ENCODE measurements at places on chromosomes 2 and 18. TPM values are rescaled to one million over a fixed set of nuclear protein-coding genes. Genes with fewer than 3 reads are reported as not detected.

DNA sequence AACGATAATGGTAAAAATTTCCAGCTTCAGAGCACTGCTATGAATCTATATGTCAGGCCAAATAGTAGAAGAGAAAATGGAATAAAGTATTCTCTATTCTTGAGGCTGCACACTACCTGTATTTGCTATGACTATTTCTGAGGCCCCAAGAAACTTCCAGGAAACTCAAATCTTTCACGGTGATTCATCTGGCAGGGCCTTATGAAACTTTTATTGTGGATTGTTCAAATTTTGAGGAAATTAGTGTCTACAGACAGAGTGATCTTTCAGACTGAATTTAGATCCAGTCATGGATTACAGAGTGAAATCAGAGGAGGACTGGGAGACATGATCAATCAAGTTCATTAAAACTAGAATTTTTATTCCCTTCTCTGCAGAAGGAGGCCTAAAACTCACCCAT, 4.1 kb upstream of the VSNL1 start:
- no peaks in the 10 kb centered on the region for H3K36me3 ChIP-seq
- H3K4me1 ChIP-seq = peaks cover 7% of the 10 kb centered on the region
- H3K27me3 ChIP-seq = peaks cover 49% of the 10 kb centered on the region
- no peak overlapping the region for H3K4me3 ChIP-seq

- H3K36me3 ChIP-seq = no peaks in the 10 kb centered on the region
- no peak for DNase-seq
- H3K27ac ChIP-seq = no peak within 1 kb of the TSS
- H3K4me3 ChIP-seq = no peak within 1 kb of the TSS
- no peaks in the 10 kb centered on the region for H3K4me1 ChIP-seq
Measured at GRCh38 chr2:219571311-219572236, at the start of gene OBSL1. Gene OBSL1 (minus strand): TSS chr2:219571539. CDS start chr2:219571232, 307 bp downstream.

- DNase-seq = no peak
- H3K27me3 ChIP-seq = peaks cover 57% of the 10 kb centered on the region
- H3K4me1 ChIP-seq = peaks cover 6% of the 10 kb centered on the region
Measured at GRCh38 chr2:26559556-26559955, 81.6 kb downstream of the CIB4 start.

DNA sequence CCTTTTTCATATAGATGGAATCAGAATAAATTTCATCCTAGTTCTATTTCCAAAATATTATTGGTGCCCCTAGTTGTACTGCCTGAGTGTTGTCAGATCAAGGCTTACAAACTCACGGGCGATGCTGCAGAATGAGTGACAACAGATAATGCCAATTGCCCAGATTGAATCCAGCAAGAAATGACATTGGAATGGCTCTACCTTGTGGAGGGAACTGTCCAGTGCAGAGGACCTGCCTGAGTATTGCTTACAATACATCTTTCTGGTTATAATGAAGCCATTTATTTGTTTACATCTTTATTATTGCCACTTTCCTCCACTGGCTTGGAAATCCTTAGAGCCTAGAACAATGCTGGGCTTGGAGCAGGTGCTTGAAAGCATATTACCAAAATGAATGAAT, 7.8 kb upstream of the IL1R2 start:
- peaks cover 7% of the 10 kb centered on the region for H3K4me1 ChIP-seq
- H3K27ac ChIP-seq = no peak overlapping the region
- no peaks in the 10 kb centered on the region for H3K36me3 ChIP-seq

DNA sequence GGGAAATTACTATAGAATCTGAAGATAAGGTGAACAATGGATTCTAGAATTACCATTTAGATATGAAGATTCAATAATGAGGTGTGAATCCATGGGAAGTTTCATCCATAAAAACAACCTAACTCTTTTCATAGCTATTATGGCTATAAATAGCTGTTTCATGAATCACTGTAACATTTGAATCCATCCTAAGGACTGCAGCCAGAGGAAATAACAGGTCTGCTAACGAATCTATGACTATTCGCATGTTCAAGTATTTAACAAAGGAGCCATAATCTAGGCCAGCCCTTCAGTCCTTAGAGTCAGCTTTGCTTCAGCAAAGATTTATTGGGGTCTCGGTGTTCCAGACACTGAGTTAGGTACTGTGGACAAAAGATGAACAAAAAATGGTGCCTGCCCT, 87.1 kb downstream of the MYOM1 start:
- no peaks in the 10 kb centered on the region for H3K36me3 ChIP-seq
- no peak overlapping the region for H3K4me3 ChIP-seq
- no peak for DNase-seq
- peaks cover 6% of the 10 kb centered on the region for H3K4me1 ChIP-seq
- H3K27me3 ChIP-seq = no peaks in the 10 kb centered on the region

- no peak overlapping the region for H3K4me3 ChIP-seq
- H3K4me1 ChIP-seq = peaks cover 7% of the 10 kb centered on the region
- no peak overlapping the region for H3K27ac ChIP-seq
- no peaks in the 10 kb centered on the region for H3K36me3 ChIP-seq
- DNase-seq = no peak
Measured at GRCh38 chr2:88669482-88670214, 21.8 kb upstream of the RPIA start.

GRCh38 chr2:172442072-172442895, 14.9 kb downstream of the ITGA6 start:
- peaks cover 42% of the 10 kb centered on the region for H3K27me3 ChIP-seq
- no peak overlapping the region for H3K27ac ChIP-seq
- DNase-seq = no peak
- peaks cover 23% of the 10 kb centered on the region for H3K4me1 ChIP-seq

GRCh38 chr2:54776494-54776893, 53.0 kb downstream of the EML6 start:
- H3K4me3 ChIP-seq = no peak overlapping the region
- no peak overlapping the region for H3K27ac ChIP-seq
- no peak for DNase-seq
- H3K4me1 ChIP-seq = no peaks in the 10 kb centered on the region
- no peaks in the 10 kb centered on the region for H3K27me3 ChIP-seq

DNA sequence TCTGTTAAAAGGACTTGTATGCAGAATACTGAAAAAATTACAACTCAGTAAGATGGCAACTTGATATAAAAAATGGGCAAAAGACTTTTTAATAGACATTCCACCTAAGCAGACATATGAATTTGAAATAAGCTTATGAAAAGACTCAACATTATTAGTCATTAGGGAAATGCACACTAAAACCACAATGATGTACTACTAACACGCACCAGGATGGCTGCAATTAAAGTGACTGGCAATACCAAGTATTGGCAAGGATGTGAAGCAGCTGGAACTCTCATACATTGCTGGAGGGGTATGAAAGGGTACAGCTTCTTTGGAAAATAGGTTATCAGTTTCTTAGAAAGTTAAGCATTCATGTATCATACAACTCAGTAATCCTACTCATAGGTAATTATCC, 3.2 kb upstream of the ENOSF1 start:
- H3K4me3 ChIP-seq = no peak overlapping the region
- H3K27me3 ChIP-seq = no peaks in the 10 kb centered on the region
- DNase-seq = no peak
- H3K4me1 ChIP-seq = peaks cover 31% of the 10 kb centered on the region
- no peak overlapping the region for H3K27ac ChIP-seq

GRCh38 chr18:27577265-27577664, 392.2 kb upstream of the CHST9 start:
- no peaks in the 10 kb centered on the region for H3K36me3 ChIP-seq
- H3K27me3 ChIP-seq = no peaks in the 10 kb centered on the region
- no peak overlapping the region for H3K27ac ChIP-seq
- no peaks in the 10 kb centered on the region for H3K4me1 ChIP-seq

DNA sequence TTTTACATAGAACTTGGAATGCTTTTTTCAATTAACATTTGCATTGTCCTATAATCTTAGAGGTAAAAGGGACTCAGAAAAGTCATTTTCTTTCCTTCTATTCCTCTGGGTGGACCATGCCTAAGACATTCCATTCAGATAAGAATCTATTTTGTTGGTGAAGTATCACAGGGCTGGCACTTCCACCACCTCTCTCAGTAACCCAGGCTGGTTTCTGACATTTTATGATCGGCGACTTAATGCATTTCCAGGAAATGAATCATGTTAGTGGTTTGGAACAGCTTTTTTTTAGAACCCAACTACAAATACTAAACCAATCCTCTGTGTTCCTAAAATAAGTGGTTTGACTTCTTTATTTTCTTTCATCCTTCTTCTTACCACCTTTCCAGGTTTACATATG, 27.0 kb downstream of the GAD1 start:
- DNase-seq = no peak
- H3K4me3 ChIP-seq = peak overlapping the region; percentile 28
- no peaks in the 10 kb centered on the region for H3K27me3 ChIP-seq
- H3K36me3 ChIP-seq = peaks cover 49% of the 10 kb centered on the region

DNA sequence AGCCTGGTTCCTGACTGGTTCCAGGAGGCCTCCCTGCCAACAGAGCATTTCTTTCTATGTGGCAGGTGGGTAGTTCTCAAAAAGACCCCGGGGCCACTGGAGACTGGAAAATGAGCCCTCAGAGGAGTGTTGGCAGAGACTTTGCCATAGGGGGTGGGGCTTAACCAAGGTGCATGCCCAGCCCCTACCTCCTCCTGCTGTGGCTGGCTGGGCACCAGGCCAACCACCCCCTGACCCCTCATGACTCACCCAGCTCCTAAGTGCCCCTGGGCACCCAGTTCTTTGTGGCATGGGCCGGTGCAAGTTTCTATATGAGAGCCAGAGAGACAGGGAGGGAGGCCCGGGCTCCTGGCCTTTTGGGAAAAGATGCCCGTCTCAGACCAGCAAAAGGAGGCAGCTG, 98.2 kb upstream of the SMAD2 start:
- no peak for DNase-seq
- H3K4me3 ChIP-seq = no peak overlapping the region
- no peaks in the 10 kb centered on the region for H3K27me3 ChIP-seq
- no peaks in the 10 kb centered on the region for H3K4me1 ChIP-seq
- H3K36me3 ChIP-seq = no peaks in the 10 kb centered on the region
- H3K27ac ChIP-seq = no peak overlapping the region

DNA sequence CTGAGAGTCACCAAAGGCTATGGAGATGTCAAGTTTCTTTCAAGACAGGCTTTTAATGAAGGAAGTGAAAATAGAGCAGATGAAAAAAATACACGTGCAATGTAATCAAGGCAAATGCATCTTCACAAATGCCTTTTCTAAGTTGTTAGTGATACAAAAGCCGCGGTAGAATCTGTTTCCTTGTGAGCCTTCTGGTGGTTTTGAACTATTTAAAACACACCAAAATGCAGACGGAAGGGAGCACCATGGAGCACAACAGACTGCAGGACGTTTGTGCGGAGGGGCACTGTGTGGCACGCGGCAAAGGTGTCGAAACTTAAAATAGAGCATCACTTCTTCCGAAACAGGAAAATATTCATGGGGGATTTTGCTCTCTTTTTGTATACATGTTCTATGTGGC, 65.0 kb upstream of the BOD1L2 start:
- peaks cover 6% of the 10 kb centered on the region for H3K27me3 ChIP-seq
- no peak overlapping the region for H3K27ac ChIP-seq
- no peak for DNase-seq
- peaks cover 5% of the 10 kb centered on the region for H3K36me3 ChIP-seq
- H3K4me3 ChIP-seq = no peak overlapping the region
- peaks cover 43% of the 10 kb centered on the region for H3K4me1 ChIP-seq

GRCh38 chr18:26008096-26008495, 82.3 kb downstream of the SS18 start:
- no peaks in the 10 kb centered on the region for H3K27me3 ChIP-seq
- DNase-seq = no peak
- H3K4me1 ChIP-seq = no peaks in the 10 kb centered on the region

Gene PLCL1
- 2.0 TPM for total RNA-seq

Gene CFAP65
- total RNA-seq = not detected

Gene MYL1
- total RNA-seq = not detected

Gene AGXT
- total RNA-seq = not detected

Gene DSG2
- 1.4 TPM for total RNA-seq

Gene RIT2
- total RNA-seq = not detected

Gene TPO
- not detected for total RNA-seq
